ENCODE measurements at places on chromosomes 7 and 10. TPM values are rescaled to one million over a fixed set of nuclear protein-coding genes. Genes with fewer than 3 reads are reported as not detected.

HOXA4 gene
- total RNA-seq, result 6.7 TPM

CPXM2 gene
- 9.2 TPM for total RNA-seq

ADAM22 gene
- 0.97 TPM for total RNA-seq

SDK1 gene
- total RNA-seq, result 9.3 TPM

TMEM196 gene
- not detected for total RNA-seq

- no peaks in the 10 kb centered on the region for H3K27me3 ChIP-seq
- no peak overlapping the region for H3K27ac ChIP-seq
- H3K4me1 ChIP-seq, result no peaks in the 10 kb centered on the region
- H3K36me3 ChIP-seq, result no peaks in the 10 kb centered on the region
- DNase-seq, result no peak
Observed at GRCh38 chr10:133475425-133475734, 21.6 kb downstream of the SCART1 start.

DNA sequence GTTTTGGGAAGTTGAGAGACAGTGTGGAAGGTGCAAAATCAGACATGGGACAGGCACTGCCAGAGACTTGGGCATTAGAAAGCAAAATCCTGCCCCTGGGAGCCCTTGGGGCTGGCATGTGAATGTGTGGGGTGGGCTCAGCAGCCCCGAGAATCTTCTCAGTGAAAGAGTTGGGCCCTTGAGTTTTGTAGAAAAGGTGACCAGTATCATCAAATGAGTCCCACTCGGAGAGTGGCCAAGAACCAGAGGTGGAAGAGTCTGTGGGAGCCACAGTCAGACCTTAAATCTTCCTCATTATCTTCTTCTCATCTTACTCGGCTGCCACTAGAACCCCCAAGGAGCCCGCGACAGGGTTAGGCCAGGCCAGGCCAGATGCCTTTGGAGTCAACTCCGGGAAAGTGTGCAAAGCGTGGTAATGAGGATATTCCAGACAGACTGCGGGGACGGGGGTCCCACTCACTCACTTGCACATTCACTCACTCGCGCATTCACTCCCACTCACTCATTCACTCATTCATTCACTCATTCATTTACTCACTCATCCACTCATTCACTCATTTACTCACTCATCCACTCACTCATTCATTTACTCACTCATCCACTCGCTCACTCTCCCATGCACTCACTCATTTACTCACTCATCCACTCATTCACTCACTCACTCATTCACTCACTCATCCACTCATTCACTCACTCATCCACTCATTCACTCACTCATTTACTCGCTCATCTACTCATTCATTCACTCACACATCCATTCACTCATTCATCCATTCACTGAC is 74.9 kb downstream of the CARD11 start:
- DNase-seq, result no peak
- H3K27ac ChIP-seq, result no peak overlapping the region
- no peaks in the 10 kb centered on the region for H3K36me3 ChIP-seq
- H3K4me1 ChIP-seq, result no peaks in the 10 kb centered on the region

- no peak overlapping the region for H3K27ac ChIP-seq
- H3K27me3 ChIP-seq, result no peaks in the 10 kb centered on the region
- DNase-seq, result no peak
- peaks cover 4% of the 10 kb centered on the region for H3K4me1 ChIP-seq
Observed at GRCh38 chr10:17443707-17444387, 10.5 kb downstream of the ST8SIA6 start.

- no peaks in the 10 kb centered on the region for H3K36me3 ChIP-seq
- no peak overlapping the region for H3K4me3 ChIP-seq
- DNase-seq, result no peak
- H3K4me1 ChIP-seq, result peaks cover 24% of the 10 kb centered on the region
- no peaks in the 10 kb centered on the region for H3K27me3 ChIP-seq
- peak overlapping the region; percentile 59 for H3K27ac ChIP-seq
Observed at GRCh38 chr10:77104459-77104980, 533.1 kb downstream of the KCNMA1 start.

DNA sequence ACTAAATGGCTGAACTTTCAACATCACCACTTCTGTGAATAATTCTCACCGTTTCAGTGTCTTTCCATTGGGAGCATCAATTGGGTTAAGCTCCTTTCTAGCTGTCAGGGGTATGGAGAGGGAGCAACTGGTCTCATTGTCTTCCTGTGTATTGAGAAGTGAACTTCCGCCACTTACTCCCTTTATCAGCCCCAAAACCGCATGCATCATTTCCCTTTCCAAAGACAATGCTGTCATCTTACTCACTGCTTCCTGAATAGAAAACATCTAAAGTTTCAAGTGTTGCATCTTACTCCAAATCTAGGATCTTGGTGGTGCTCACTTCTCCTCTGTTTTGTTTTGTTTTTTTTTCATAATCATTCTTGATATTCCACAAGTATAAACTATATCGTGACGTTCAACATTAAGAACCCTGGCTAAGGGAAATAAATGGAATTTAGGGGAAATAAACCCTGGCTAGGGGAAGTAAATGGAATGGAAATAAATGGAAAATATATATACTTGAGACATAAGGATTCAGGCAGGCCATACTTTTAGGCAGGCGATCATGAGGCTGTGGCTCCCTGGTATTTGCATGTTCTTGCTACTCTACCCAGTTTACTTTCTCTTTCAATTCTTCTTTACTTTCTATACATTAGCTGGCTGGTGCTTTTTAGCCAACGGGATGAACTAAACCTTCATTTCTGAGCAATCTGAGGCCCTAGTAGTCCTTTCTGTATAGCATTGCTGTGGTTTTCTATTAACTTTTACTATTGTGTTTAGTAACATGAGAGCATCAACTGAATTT is 371.9 kb downstream of the BMPER start:
- no peak overlapping the region for H3K4me3 ChIP-seq
- H3K27ac ChIP-seq, result no peak overlapping the region
- DNase-seq, result no peak
- no peaks in the 10 kb centered on the region for H3K27me3 ChIP-seq
- no peaks in the 10 kb centered on the region for H3K4me1 ChIP-seq
- H3K36me3 ChIP-seq, result no peaks in the 10 kb centered on the region

GRCh38 chr10:67596641-67597040 is 99.4 kb downstream of the CTNNA3 start:
- no peaks in the 10 kb centered on the region for H3K36me3 ChIP-seq
- H3K4me1 ChIP-seq, result no peaks in the 10 kb centered on the region
- H3K27me3 ChIP-seq, result no peaks in the 10 kb centered on the region
- H3K27ac ChIP-seq, result no peak overlapping the region

- H3K27me3 ChIP-seq, result no peaks in the 10 kb centered on the region
- no peak overlapping the region for H3K4me3 ChIP-seq
- no peak for DNase-seq
- H3K36me3 ChIP-seq, result no peaks in the 10 kb centered on the region
- no peak overlapping the region for H3K27ac ChIP-seq
Observed at GRCh38 chr7:79050603-79051002, 402.9 kb downstream of the MAGI2 start.

DNA sequence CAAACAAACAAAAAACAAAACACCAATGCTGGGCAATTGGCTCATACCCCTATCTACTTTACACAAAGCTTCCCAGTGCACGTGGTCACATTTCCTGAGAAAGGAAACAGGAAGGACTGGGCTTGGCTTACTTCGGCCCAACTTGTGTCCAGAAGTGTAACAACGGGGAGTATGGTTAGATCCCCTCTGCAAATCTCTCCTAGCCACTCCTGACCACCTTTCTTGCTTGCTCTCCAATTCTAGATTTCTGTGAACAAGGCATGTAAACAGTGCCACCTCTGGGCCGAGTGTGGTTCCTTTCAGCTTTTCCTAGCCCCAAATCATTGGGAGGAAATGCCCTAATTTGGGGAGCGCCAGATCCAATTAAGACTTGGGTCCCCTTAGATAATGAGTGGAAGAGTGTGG is 21.0 kb upstream of the FRAT2 start:
- H3K36me3 ChIP-seq, result peaks cover 5% of the 10 kb centered on the region
- H3K27ac ChIP-seq, result no peak overlapping the region
- peaks cover 16% of the 10 kb centered on the region for H3K4me1 ChIP-seq
- no peaks in the 10 kb centered on the region for H3K27me3 ChIP-seq
- H3K4me3 ChIP-seq, result no peak overlapping the region

DNA sequence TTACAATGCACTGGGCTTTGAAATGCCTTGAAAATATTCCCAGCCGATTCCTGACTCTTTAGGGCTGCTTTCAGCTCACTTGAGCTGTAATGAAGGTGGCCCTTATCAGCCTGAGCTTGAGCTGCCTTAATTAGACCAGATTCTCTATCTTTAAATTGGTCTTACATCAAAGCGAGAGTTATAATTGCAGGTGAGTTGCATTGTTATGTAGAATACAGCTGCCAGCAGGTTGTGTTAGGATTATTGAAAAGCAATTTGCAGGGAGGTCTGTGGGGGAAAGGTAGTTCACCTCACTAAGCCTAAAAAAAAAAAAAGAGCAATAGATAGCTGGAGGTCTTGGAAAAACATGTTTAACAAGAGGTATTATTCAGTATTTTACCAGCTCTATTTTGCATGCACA is 142.2 kb upstream of the HABP2 start:
- no peaks in the 10 kb centered on the region for H3K4me1 ChIP-seq
- no peak for DNase-seq
- H3K36me3 ChIP-seq, result no peaks in the 10 kb centered on the region

- no peak overlapping the region for H3K4me3 ChIP-seq
- H3K27ac ChIP-seq, result no peak overlapping the region
- no peak for DNase-seq
- no peaks in the 10 kb centered on the region for H3K36me3 ChIP-seq
- H3K27me3 ChIP-seq, result no peaks in the 10 kb centered on the region
Observed at GRCh38 chr7:3312583-3312982, 11.5 kb downstream of the SDK1 start.

GRCh38 chr7:30193336-30193943 is 58.7 kb downstream of the MTURN start:
- peaks cover 4% of the 10 kb centered on the region for H3K36me3 ChIP-seq
- no peak for DNase-seq
- no peak overlapping the region for H3K27ac ChIP-seq
- H3K27me3 ChIP-seq, result no peaks in the 10 kb centered on the region
- no peaks in the 10 kb centered on the region for H3K4me1 ChIP-seq

DNA sequence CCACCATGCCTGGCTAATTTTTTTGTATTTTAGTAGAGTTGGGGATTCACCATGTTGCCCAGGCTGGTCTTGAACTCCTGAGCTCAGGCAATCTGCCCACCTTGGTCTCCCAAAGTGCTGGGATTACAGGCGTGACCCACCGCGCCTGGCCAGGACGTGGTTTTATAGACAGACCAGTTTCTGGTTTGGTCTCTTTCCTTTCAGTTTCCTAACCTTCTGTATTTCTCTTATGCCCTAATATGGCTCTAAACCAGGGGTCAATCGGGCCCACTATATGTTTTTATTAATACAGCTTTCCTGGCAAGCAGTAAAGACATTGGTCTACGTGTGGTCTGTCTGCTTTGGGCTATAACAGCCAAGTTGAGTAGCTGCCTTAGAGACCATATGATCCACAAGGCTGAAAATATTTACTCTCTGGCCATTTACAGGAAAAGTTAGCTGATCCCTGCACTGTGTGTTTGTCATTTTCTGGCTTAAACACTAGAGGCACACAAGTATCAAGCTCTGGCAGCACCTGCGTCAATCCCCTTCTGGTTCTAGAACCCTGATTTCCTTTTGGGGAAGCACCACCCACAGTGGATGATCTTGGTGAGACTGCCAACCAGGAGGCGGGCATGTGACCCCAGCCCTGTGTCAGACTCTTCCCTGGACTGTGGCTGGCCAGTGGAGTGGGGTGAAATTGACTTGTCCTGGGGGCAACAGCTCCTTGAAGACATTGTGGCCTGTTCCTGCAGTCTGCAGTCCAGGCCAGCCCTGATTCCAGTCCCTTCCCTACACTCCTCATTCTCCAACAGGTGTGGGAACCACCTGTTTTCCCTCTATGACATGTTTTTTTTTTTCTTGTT is 497.2 kb downstream of the PLXNA4 start:
- H3K4me3 ChIP-seq, result no peak overlapping the region
- no peaks in the 10 kb centered on the region for H3K36me3 ChIP-seq
- no peak for DNase-seq
- no peaks in the 10 kb centered on the region for H3K27me3 ChIP-seq
- no peaks in the 10 kb centered on the region for H3K4me1 ChIP-seq

GRCh38 chr10:29102636-29103035 is 186.2 kb upstream of the LYZL1 start:
- H3K27me3 ChIP-seq, result no peaks in the 10 kb centered on the region
- no peaks in the 10 kb centered on the region for H3K4me1 ChIP-seq
- no peak for DNase-seq

DNA sequence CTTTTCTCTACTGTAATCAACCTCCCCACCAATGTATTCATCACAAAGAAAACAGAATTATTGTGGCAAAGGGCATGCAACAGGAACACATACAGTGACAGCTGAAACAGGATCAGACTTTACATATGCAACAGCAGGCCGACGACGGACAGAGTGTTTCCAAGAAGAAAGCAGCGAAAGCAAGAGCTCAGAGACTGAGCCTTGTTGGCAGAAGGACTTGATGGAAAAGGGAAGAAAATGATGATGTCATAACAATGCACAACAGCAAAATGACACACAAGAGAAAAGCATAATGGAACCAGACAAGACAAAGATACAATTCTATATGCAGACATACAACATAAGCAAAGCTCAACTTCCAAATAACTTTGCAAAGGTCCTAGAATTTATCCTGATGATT is 106.5 kb downstream of the ARHGAP12 start:
- no peak overlapping the region for H3K27ac ChIP-seq
- no peak for DNase-seq
- no peak overlapping the region for H3K4me3 ChIP-seq
- no peaks in the 10 kb centered on the region for H3K4me1 ChIP-seq
- no peaks in the 10 kb centered on the region for H3K27me3 ChIP-seq
- no peaks in the 10 kb centered on the region for H3K36me3 ChIP-seq

DNA sequence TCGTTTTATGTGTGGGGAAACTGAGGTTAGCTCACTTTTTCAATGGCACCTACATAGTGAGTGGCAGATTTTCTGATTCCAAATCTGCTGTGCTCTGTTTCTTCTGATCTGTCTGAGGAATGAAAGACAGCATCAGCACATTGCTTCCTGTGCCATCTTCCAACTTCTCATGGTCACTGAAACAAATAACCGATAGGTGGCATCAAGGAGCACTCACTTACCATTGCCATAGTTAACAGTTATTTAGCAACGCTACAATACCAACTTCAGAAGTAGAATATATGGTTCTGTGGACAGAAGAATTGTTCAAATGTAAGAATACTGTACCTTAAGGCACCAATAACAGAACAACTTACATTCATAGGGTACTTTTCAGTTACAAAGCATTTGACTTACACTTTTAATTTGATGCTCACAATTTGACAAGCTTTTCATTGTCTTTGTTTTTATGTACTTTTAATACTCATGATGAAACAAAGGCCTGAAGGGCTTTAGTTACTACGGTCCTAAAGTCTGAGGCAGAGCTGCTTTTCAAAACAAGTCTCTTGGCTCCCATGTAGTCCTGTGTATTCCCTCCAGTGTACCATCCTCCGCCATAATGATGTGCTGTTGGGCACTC is 228.9 kb upstream of the TCF7L2 start:
- H3K4me3 ChIP-seq, result no peak overlapping the region
- no peak overlapping the region for H3K27ac ChIP-seq
- H3K36me3 ChIP-seq, result no peaks in the 10 kb centered on the region
- H3K4me1 ChIP-seq, result no peaks in the 10 kb centered on the region

GRCh38 chr10:94617389-94617944 is 66.1 kb upstream of the CYP2C18 start:
- no peak for DNase-seq
- H3K4me1 ChIP-seq, result no peaks in the 10 kb centered on the region
- no peaks in the 10 kb centered on the region for H3K36me3 ChIP-seq
- H3K27ac ChIP-seq, result no peak overlapping the region
